B cell (primary cell): ENCODE measurements at places on chromosomes 1 and 21. TPM values are rescaled to one million over a fixed set of nuclear protein-coding genes. Genes with fewer than 3 reads are reported as not detected.

NRIP1 gene
- 32.1 and 35.9 TPM in 2 replicates for total RNA-seq

UMODL1 gene
- 0.36 and 0.49 TPM in 2 replicates for total RNA-seq

GUCA2A gene
- not detected in 2 replicates for total RNA-seq

RHBDL2 gene
- not detected in 2 replicates for total RNA-seq

HSD3B2 gene
- not detected in 2 replicates for total RNA-seq

CENPF gene
- total RNA-seq: 2.9 and 3.0 TPM in 2 replicates

MIXL1 gene
- total RNA-seq: 0.68 and 1.7 TPM in 2 replicates

RAVER2 gene
- 1.4 and 1.5 TPM in 2 replicates for total RNA-seq

SPRR2B gene
- total RNA-seq: not detected in 2 replicates

FAM110D gene
- not detected in 2 replicates for total RNA-seq

S1PR1 gene
- 219 and 225 TPM in 2 replicates for total RNA-seq

DARS2 gene
- 17.0 and 17.3 TPM in 2 replicates for total RNA-seq

SPRR1A gene
- total RNA-seq: not detected in 2 replicates

CCDC181 gene
- not detected in 2 replicates for total RNA-seq

OR2W3 gene
- 0.34 TPM in 1 of 2 replicates, not detected in the other for total RNA-seq

MARK1 gene
- total RNA-seq: 3.8 and 3.9 TPM in 2 replicates

SEMA6C gene
- total RNA-seq: 0.86 and 1.5 TPM in 2 replicates

SLC1A7 gene
- not detected in 2 replicates for total RNA-seq

DCST1 gene
- not detected in 2 replicates for total RNA-seq
